Activated CD8-positive, alpha-beta memory T cell treated with anti-CD3 and anti-CD28 coated beads for 24 hours (primary cell): ENCODE measurements at places on chromosomes 2 and 18.
A peak's percentile ranks its signal among the peaks of the same experiment; 100 is the strongest.

- DNase-seq: no peak
Measured at GRCh38 chr2:222709191-222709891, 37.9 kb downstream of the MOGAT1 start.

- DNase-seq: no peak
Measured at GRCh38 chr18:48676346-48676745, 137.5 kb downstream of the CTIF start.

DNA sequence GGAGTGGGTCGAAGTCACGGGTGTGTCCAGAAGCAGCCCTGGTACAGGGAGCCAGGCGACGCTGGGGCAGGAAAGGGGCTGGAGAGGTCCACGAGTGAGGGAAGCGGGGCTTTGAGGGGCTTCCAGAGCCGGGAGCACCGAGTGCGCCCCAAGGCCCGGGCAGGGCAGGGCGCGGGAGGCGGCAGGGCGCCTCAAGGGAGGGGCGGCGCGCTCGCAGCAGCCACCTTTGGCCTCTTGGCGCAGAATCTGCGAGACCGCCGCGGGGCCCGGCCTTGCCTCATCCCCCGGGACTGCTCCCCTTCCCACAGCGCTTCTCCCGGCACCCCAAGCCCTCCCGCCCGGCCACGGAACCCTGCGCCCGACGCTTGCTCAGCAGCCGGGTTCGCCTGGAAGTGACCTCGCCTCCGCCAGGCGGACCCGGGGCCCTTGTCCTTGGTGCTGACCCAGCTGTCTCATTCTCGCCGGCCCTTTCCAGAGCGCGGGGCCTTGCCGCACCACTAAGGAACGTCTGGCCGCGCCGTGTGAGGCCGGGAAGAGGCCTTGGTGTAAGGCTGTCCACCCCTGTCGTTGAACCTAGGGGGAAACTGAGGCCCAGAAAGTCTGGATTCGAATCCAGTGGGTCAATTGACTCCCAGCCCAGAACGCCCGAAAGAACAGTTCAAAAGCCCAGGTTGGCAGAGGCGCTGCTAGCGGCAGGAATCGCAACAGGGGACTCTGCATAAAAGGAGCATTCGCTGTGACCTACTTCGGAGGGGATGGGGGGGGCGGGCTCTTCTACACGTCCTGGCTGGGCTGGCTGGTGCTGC, 584 bp upstream of the DNER start:
- DNase-seq: peak; percentile 68

GRCh38 chr2:122683018-122683417, 927.6 kb downstream of the TSN start:
- no peak for DNase-seq

DNA sequence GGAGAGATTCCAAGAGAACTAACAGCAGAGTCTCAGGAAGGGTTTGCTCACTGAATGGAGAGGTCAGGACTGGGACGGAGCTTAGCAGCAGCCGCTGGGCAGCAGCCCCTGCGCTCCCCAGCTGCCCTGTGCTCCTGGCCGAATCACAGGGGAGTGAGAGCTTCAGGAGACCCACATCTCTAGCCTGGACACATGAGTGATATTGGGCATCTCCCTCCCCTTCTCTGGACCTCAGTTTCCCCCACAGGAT, 511 bp downstream of the MATN3 start:
- DNase-seq: no peak
